ENCODE measurements at places on chromosomes 2 and 18.

DNA sequence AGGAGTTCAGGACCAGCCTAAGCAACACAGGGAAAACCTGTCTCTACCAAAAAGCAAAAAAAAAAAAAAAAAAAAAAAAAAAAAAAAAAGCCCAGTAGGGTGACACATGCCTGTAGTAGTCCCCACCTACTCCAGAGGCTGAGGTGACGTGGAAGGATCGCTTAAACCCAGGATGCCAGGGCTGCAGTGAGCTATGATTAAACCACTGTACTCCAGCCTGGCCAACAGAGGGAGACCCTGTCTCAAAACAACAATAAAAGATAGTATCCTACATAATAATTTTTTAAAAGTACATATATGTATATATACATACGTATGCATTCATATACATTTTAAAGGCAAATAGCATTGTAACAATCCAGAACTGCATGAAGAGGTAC lies 51.7 kb downstream of the SOS1 start:
- DNase-seq, result no peak

GRCh38 chr2:9596621-9597311 lies 34.0 kb downstream of the YWHAQ start:
- DNase-seq, result no peak

DNA sequence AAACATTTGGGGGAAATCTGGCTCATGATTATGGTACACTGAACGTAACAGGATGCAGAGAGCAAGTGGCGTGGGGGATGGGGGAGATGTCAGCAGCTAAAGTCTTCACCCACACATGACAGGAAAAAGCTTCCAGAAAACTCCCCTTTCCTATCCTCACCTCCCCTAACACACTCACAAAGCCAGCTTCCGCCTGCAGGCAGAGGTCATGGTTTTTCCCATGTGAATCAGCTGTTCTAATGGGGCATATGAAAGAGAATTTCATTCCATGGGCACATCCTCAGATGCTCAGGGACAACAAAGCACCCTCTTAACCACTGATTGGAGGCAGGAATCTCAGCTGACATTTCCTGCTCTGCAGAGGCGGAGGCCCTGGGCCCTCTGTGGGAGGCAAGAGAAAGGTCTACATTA lies 129.1 kb downstream of the TSN start:
- DNase-seq, result no peak

- DNase-seq, result no peak
These were observed 2.9 kb downstream of the DSG3 start for GRCh38 chr18:31450409-31450808.

GRCh38 chr18:53234610-53235009 lies 894.6 kb downstream of the DCC start:
- no peak for DNase-seq

- no peak for DNase-seq
These were observed 75.7 kb downstream of the TTC21B start for GRCh38 chr2:165877565-165878550.

DNA sequence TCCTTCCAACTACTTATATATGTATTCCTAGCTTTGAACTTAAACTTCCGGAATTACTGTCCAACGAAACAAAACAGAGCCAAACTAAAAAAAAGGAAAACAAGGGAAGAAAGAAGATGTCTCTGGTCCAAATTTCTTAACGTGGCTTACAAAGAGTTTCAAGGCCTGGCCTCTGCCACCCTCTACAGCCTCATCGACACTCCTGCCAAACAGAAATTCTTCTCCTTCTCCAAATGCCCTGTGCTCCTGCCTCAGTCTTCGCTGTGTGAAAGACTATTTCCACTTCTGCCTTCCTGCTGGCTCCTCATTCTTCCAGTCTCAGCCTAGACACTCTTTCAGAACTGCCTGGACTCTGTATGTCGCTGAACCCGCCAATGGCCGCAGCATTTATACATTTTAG lies 249.2 kb downstream of the TXNL1 start:
- no peak for DNase-seq

- no peak for DNase-seq
These were observed 525.0 kb upstream of the TCF4 start for GRCh38 chr18:56112984-56113383.

DNA sequence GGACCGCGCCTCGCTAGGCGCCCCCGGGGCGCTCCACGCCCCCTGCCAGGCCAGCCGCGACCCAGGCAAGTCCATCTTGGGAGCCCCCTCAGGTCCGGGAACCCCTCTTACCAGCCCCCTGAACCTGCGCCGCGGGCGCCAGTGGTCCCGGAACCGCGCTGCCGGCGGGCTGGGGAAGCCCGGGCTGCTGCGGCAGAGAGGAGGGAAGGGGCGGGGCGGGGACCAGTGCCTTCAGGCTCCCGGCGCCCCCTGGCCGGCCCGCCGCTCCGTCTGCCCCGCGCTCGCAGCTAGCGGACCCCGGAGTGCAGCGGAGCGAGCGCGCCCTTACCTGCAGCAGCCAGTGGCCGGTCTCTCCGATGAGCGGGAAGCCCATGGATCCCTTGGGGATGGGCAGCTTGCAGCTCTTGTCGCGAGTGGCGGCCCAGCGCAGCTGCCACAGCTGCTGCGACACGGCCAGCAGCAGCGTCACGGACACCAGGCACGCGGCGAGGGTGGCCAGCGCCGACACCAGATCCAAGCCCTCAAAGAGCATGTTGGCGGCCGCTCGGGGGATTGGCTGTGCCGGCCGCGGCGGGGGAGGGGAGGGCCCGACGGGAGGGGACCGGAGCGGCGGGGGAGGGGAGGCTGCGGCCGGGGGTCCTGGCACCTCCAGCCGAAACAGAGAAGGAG lies at the start of gene CYP26B1:
CYP26B1 (minus strand) TSS at position 560 of the 669 bp plus-strand sequence; CDS start at position 532, 28 bp downstream.
- no peak for DNase-seq

DNA sequence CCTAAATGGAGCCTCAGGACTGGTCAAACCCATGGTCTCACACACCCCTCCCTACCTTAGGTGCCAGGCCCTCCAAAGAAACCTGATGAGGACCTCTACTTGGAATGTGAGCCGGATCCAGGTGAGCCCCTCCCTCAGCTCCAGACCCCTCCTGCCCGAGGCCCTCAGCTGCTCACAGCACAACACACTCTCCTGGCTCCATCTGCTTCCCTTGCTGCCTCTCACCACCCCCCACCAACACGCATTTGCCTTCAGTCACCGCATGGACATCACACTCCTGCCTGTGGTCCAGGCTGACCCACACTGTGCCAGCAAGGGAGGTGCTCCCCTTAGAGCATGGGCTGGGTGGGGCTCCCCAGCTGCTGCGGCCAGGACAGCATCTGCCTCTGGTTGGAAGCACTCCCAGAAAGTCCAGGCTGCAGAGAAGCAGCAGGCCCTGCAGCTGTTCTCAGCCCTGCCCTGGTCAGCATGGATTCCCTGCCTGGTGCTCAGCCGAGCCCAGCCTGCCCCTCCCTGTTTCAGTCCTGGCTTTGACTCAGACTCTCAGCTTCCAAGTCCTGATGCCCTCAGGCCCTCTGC lies 15.1 kb downstream of the SH2D6 start:
- no peak for DNase-seq

Data from kidney glomerular epithelial cell (primary cell).